ENCODE measurements at places on chromosomes 3 and 15.

GRCh38 chr15:49831206-49831965 is 210.5 kb downstream of the DTWD1 start:
- DNase-seq: no peak

DNA sequence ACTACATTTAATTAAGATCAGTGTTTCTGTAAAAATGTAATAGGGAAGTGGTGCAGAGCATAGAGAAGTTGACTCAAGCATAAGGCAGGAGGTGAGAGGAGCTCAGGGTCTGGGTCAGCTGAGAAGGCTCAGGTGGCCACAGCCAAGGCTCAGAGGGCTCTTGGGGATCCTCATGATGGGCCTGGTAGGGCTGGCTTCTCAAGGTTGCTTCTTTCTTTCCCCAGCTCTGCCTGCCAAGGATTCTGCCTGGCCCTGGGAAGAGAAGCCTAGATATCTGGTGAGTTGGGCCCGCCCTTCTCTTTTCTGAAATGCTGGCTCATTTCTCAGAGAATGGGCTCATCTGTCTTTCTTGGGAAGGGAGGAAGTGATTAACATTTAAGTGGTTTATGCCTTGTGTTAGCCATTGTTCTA is 6.5 kb downstream of the ZNF589 start:
- DNase-seq: no peak

- DNase-seq: no peak
These were observed 54.7 kb downstream of the TRPM1 start for GRCh38 chr15:31046759-31047359.

DNA sequence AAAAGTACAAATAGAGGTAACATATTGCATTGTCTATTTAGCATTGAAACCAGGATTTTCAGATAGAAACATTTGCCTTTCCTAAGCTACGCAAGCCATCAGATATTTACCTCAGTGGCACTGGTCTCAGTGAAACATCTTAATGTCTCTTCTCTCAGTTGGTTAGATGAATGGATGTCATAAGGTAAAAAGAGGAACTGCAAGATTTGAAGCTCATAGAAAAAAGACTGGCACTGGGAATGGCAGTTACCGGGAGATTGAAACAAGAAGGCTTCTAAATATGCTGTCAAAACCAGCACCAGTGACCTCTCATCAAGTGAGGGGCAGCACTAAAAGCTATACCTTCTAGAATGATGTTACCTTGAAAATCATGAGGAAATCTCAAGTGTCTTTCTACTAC is 486.4 kb downstream of the FHIT start:
- DNase-seq: no peak

GRCh38 chr3:128505771-128506170 is 12.8 kb upstream of the GATA2 start:
- DNase-seq: no peak

GRCh38 chr15:83612898-83613635 is 40.9 kb upstream of the ADAMTSL3 start:
- no peak for DNase-seq

DNA sequence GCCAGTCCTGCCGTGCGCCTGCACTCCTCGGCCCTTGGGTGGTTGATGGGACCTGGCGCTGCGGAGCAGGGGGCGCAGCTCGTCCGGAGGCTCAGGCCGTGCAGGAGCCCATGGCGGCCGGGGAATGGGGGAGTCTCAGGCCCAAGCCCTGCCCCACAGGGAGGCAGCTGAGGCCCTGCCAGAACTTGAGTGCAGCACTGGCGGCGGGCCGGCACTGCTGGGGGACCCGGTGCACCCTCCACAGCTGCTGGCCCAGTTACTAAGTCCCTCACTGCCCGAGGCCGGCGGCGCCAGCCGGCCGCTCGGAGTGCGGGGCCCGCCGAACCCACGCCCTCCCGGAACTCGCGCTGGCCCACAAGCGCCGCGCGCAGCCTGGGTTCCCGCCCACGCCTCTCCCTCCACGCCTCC is 190.9 kb upstream of the MME start:
- DNase-seq: no peak

DNA sequence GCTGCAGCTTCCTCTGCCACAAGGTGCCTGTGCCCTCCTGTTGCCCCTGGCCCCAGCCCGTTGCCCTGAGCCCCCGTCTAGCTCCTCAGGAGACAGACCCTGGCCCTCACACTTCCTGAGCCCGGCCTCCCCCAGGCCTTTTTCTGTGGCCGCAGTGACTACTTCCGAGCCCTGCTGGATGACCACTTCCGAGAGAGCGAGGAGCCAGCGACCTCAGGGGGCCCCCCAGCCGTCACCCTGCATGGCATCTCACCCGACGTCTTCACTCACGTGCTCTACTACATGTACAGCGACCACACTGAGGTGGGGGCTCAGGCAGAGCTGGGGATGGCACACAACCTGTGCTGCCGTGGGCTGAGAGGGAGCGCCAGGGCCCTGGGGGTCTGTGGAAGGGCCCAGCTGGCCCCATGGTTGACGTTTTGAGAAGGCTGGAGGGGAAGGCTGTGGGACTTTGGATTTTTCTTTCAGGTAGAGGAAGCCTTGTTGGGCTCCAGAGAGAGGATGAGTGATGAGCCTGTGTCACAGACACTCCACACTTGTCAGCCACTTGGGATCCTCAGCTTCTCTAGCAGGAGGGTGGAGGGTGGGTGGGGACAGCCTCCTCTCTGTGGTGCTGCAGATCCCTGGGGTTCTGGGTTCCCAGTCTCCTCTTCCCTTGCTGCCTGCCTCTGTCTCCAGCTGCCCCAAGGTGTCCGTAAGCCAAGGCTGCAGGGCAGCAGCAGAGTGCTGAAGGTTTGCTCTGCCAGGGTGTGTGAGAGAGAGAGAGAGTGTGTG is 5.0 kb downstream of the ABTB1 start:
- DNase-seq: no peak

GRCh38 chr15:39743611-39744010 is 39.0 kb downstream of the FSIP1 start:
- DNase-seq: no peak

- no peak for DNase-seq
These were observed 333.9 kb downstream of the PTPRG start for GRCh38 chr3:61894988-61895935.

- DNase-seq: no peak
These were observed 9.7 kb upstream of the FBLN2 start for GRCh38 chr3:13539292-13539638.

GRCh38 chr3:159258934-159259333 is 457.1 kb downstream of the MFSD1 start:
- DNase-seq: no peak

GRCh38 chr15:58966698-58967097 is 20.8 kb upstream of the RNF111 start:
- DNase-seq: no peak

DNA sequence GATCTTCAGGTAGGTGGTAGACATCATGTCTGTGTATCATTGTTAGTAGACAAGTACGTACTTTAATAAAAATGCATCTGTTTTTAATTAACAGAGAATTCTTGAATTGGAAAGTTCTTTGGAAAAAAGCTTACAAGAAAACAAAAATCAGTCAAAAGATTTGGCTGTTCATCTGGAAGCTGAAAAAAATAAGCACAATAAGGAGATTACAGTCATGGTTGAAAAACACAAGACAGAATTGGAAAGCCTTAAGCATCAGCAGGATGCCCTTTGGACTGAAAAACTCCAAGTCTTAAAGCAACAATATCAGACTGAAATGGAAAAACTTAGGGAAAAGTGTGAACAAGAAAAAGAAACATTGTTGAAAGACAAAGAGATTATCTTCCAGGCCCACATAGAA is 149.1 kb upstream of the LRRFIP2 start:
- DNase-seq: no peak

DNA sequence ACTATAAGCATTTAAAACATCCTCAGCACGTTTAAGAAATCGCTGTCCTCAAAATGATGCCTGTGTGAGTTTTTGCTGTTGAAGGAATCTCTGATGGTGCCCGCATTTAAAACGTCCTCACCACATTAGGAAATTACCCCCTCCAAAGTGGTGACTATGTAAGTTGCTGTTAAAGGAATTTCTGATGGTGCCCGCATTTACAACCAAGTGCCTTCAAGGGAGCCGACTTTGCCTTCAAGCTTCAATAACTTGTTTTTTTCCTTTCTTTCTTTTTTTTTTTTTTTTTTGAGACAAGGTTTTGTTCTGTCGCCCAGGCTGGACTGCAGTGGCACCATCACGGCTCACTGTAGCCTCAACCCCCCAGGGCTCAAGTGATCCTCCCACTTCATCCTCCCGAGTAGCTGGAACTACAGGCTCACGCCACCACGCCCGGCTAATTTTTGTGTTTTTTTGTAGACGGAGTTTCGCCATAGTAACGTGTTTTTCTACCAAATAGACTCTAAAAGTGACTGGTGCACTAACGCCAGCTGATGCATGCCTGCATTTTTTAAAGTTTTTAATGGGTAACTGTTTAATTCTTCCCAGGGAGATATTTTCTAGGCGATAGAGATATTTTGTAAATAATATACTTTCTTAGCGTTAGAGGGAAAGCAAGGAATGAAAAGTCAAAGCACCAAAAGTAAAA is 19.0 kb upstream of the TSEN2 start:
- DNase-seq: no peak

DNA sequence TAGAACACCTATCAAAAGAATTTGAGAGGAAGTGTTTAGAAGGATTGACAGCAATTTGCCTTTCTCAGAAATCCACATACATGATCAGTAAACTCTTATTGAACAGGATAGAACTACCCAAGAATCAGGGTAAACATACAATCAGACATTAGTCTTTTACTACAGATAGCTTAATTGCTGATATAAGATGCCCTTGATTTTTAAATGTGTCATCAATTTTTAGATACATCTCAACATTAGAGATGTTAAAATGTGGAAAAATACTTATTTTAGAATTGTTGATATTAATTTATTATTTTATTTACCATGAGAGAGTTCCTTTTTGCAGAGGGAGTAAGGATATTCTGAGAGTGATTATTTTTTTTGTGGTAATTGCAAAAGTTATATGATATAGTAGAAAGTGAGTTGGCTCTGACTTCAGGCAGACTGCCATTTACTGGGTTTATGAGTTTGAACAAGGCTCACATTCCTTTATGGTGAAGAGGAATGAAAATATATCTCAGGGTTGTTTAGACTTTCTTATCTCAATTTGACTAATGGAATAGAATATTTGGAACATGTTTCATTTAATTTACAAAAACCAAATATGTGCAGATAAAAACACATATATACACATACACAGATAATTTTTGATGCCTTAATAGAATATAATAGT is 302.8 kb upstream of the GOLIM4 start:
- DNase-seq: no peak

DNA sequence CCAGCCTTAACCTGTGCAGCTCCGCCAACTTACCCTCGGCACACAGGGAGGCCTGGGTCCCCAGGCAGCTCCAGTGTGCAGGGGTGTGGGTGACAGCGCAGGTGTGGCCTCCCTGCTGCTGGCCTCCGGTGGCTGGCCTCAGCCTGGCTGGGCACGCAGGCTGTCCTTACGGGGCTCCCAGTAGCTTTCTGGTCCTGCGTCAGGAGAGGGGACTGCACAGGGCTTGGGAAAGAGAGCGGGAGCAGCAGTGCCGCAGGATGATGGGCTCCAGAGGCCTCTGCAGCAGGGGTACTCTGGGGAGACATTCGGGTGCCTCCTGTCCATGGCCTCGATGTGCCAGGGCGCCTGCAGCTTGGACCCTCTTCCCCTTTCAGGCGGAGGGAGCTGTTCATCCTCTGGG is 9.4 kb downstream of the APBA2 start:
- DNase-seq: no peak

DNA sequence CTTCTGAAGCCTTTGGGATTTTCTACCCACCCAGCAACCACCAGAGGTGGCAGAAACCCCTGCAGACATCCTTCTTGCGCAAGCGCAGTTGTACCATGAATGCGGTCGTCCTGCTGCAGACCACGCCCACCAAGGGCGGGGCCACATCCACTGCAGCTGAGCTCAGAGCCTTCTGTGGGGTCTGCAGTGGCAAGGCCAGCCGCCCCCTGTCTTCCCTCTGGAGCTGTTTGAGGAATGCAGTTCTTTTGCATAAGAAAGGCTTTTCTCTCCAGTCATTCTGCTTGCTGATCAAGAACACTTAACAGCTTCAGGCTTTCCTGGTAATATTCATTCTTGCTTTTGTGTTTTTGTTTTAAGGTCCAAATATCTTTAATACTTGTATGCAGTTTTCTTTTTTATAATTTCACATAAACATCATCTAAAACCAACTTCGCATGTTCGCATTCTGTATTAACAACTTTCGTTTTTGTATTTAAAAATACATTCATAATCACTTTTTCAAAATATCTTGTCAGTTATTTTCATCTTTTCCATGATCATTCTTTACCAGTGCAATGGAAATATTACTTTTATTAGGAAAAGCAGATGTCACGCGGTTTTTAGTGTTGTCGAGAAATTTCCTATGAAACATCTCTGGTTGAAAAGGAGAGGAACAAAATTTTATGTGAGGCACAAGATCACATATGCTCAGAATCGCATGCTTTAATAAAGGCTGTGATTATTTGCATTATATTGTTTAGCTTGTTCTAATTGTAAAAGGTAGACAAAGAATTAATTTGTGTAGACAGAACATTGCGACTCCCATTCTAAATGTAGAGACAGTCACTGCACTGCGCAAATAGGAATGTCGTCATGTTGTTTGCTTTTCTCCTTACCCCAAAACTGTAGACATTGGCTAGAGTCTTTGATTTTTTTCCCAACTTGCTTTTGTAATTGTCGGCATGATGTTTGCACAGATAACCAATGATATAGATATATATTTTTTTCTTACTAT is 98.1 kb upstream of the SNRPN start:
- no peak for DNase-seq

GRCh38 chr3:57434041-57434440 is 110.1 kb downstream of the DNAH12 start:
- no peak for DNase-seq

GRCh38 chr3:193782747-193783146 is 189.7 kb downstream of the OPA1 start:
- DNase-seq: no peak

DNA sequence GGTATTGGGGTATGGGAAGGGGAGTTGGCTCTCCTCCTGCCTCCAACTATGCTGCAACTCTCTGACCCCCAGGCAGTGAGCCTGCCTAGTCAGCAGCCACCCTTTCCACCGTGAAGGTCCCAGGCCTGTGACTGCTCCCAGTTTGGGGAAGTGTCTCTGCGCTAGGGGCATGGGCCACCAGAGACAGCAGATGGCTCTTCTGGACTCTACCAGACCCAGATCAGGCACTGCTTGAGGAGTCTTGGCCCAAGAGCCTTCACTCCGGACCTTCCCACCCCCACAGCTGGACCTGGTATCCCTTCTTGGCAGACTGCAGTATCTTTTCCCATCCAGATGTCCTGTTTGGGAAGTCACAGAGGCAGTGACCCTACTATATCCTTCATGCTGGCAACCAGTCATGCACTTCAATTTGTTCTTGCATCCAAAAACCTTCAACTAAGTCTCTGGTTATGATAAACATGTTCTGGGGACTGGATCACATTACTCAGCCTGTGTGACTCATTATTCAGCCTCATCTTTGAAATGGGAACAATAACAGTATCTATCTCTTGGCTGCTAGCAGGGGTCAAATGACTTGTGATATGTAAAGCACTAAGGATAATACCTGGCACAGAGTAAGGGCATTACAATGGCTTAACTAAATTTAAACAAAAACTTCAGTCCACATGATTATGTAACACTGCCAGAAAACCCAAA is 62.7 kb downstream of the POMGNT2 start:
- DNase-seq: no peak
